Upper lobe of left lung (tissue), 6 donors: ENCODE measurements at places on chromosomes 6 and 20. TPM values are rescaled to one million over a fixed set of nuclear protein-coding genes. Genes with fewer than 3 reads are reported as not detected.

Gene LPA
- not detected for total RNA-seq

Gene IPCEF1
- total RNA-seq: 1.0 TPM

Gene LHFPL5
- not detected for total RNA-seq

Gene ECT2L
- 28.4 TPM for total RNA-seq

Gene TNF
- total RNA-seq: 2.1 TPM

Gene FLRT3
- 58.8 TPM for total RNA-seq

Gene MYH7B
- total RNA-seq: 3.8 TPM

Gene RAET1G
- not detected for total RNA-seq

Gene HLA-DQA2
- not detected for total RNA-seq

Gene CAGE1
- total RNA-seq: not detected

Gene CCM2L
- 4.2 TPM for total RNA-seq

Gene SMLR1
- total RNA-seq: not detected

Gene MTO1
- total RNA-seq: 29.3 TPM

Gene SEL1L2
- total RNA-seq: not detected

Gene TAP2
- 118 TPM for total RNA-seq

Gene SLC35D3
- total RNA-seq: not detected

Gene SCRT2
- total RNA-seq: not detected

Gene TPX2
- 3.8 TPM for total RNA-seq

Gene HSPA1A
- total RNA-seq: 236 TPM

Gene NDRG3
- total RNA-seq: 18.5 TPM

Gene C6orf163
- total RNA-seq: 7.3 TPM

Gene POU5F1
- total RNA-seq: 4.1 TPM

Gene ANGPT4
- 1.2 TPM for total RNA-seq

Gene LY6G6F
- 2.2 TPM for total RNA-seq
